ENCODE measurements at places on chromosomes 5 and 9. TPM values are rescaled to one million over a fixed set of nuclear protein-coding genes. Genes with fewer than 3 reads are reported as not detected.

The ENTPD8 gene
- not detected for total RNA-seq

The NR5A1 gene
- not detected for total RNA-seq

The ARHGEF39 gene
- total RNA-seq, result 15.4 TPM

The HABP4 gene
- total RNA-seq, result 5.8 TPM

The FOXD4 gene
- 0.23 TPM for total RNA-seq

The PITX1 gene
- total RNA-seq, result not detected

The GRIA1 gene
- not detected for total RNA-seq

The ANKRD31 gene
- 0.16 TPM for total RNA-seq

The FBLL1 gene
- total RNA-seq, result not detected

The RASEF gene
- not detected for total RNA-seq

The MSX2 gene
- not detected for total RNA-seq

The CYLC2 gene
- total RNA-seq, result not detected

The FOXD4L3 gene
- total RNA-seq, result 0.16 TPM

The ITGA1 gene
- 4.6 TPM for total RNA-seq

The CCL28 gene
- 16.4 TPM for total RNA-seq

The SLC6A3 gene
- total RNA-seq, result 0.41 TPM

The LHX2 gene
- not detected for total RNA-seq

The WNK2 gene
- 0.16 TPM for total RNA-seq

The ISL1 gene
- not detected for total RNA-seq

The PCDHA9 gene
- not detected for total RNA-seq

The MYOT gene
- not detected for total RNA-seq

The IGFBPL1 gene
- total RNA-seq, result not detected

The SLC1A3 gene
- total RNA-seq, result not detected

The SLC38A9 gene
- 28.2 TPM for total RNA-seq

The FAF2 gene
- 42.5 TPM for total RNA-seq

The ZFAND5 gene
- 84.4 TPM for total RNA-seq

The NEUROG1 gene
- not detected for total RNA-seq

The TAS2R1 gene
- total RNA-seq, result not detected

The HMCN2 gene
- not detected for total RNA-seq

The IPPK gene
- total RNA-seq, result 9.0 TPM

The TTC23L gene
- not detected for total RNA-seq

The SLC25A2 gene
- 0.25 TPM for total RNA-seq

The PLPPR1 gene
- not detected for total RNA-seq

The HAVCR2 gene
- total RNA-seq, result 44.5 TPM

The IL31RA gene
- 0.14 TPM for total RNA-seq

The NOXA1 gene
- 0.80 TPM for total RNA-seq

The FOXD4L5 gene
- not detected for total RNA-seq

The PCYOX1L gene
- 31.1 TPM for total RNA-seq

The SLC27A4 gene
- total RNA-seq, result 22.5 TPM

The MEIKIN gene
- not detected for total RNA-seq

The ST8SIA4 gene
- 73.8 TPM for total RNA-seq

The FAT2 gene
- not detected for total RNA-seq

The C5orf58 gene
- total RNA-seq, result not detected

The TSLP gene
- not detected for total RNA-seq

The PAPPA gene
- total RNA-seq, result not detected

The FGD3 gene
- 106 TPM for total RNA-seq

The CREBRF gene
- total RNA-seq, result 11.3 TPM

The SOX30 gene
- 0.16 TPM for total RNA-seq

The NUTM2G gene
- total RNA-seq, result not detected

The PCDHB9 gene
- not detected for total RNA-seq

Data from T-helper 2 cell treated with Interferon-gamma antibody and Interleukin-4, amounts not matched to agents 100 ng/mL and 5 ng/mL, for 36 hours (primary cell).